ENCODE measurements at places on chromosomes 1 and 21.

GRCh38 chr1:7062346-7063061 lies 277.2 kb downstream of the CAMTA1 start:
- no peak for DNase-seq
- H3K27me3 ChIP-seq, result peaks cover 55% of the 10 kb centered on the region
- no peaks in the 10 kb centered on the region for H3K36me3 ChIP-seq
- H3K4me3 ChIP-seq, result no peak overlapping the region
- H3K4me1 ChIP-seq, result no peaks in the 10 kb centered on the region
- H3K27ac ChIP-seq, result no peak overlapping the region

DNA sequence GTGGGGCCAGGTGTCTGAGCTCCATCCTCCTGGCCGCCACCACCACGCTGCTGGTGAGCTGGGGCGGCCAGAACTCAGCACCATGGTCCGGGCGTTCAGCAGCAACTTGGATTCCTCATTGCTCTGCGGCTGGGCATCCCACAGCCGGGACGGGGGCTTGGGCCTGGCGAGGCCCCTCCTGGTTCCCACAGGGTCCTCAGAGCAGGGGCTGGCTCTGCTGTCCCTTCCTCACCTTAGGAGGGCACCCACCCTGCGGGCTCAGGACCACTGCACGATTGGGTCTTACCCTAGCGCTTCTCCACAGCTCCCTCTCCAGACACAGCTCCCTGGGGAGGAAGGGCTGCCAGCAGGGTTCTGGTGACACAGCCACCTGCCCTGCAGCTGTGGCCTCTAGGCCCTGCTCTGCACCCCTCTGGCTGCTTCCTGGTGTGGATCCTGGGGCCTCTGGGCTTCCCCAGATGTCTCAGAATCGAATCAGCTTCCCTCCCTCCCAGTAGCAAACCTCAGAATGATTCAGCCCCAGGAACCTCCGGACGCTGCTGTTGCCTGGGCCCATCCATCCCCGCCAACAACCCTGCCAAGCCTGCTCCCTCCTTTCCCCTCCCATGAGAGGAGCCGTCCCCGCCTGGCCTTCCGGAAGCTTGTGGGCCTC lies 25.0 kb downstream of the CRYAA start:
- peaks cover 41% of the 10 kb centered on the region for H3K4me1 ChIP-seq
- no peak for DNase-seq
- peaks cover 10% of the 10 kb centered on the region for H3K27me3 ChIP-seq

DNA sequence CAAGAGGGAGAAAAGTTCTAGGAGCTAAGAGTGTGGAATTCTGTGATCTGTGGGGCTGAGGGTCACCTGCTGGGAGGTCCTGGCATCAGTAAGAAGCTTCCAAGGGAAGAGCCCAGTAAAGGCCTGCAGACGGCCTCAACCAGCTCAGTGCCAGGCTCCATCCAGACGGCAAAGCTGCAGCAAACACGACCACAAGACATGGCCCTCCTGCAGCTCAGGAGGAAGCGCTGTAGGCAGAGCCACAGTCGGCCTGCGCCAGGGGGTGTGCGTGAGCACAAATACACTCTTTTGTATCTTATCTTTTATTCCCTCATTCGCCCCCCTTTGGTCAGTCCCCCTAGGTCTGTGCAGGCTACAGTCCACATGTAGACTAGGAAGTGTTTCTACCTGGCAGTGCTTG lies 13.4 kb downstream of the C1orf174 start:
- no peaks in the 10 kb centered on the region for H3K27me3 ChIP-seq
- H3K27ac ChIP-seq, result peak overlapping the region; percentile 23
- peaks cover 35% of the 10 kb centered on the region for H3K36me3 ChIP-seq
- DNase-seq, result no peak
- H3K4me3 ChIP-seq, result no peak overlapping the region
- H3K4me1 ChIP-seq, result no peaks in the 10 kb centered on the region

- DNase-seq, result no peak
- H3K36me3 ChIP-seq, result no peaks in the 10 kb centered on the region
Measured at GRCh38 chr1:20530306-20530705, 22.1 kb upstream of the FAM43B start.

DNA sequence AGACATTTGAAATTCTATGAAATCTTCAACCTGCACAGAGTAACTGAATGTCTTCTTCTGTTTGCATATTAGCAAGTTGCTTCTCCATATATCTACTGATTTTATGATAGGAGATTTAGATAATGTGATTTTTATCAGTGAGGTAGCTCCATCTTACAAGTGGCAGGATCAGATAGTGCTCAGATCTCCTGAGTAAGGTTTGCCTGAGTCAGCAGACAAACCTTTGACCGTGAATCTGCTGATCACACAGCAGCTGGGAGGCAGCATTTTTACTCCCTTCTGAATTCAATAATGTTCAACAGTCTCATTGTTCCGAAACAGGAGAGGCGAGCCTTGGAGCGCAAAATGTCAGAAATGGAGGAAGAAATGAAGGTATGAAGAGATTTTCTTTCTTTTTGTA lies 141.4 kb downstream of the SYT2 start:
- H3K27ac ChIP-seq, result peak overlapping the region; percentile 93
- DNase-seq, result no peak
- H3K36me3 ChIP-seq, result peaks cover 6% of the 10 kb centered on the region
- H3K4me3 ChIP-seq, result no peak overlapping the region
- peaks cover 46% of the 10 kb centered on the region for H3K4me1 ChIP-seq

GRCh38 chr1:241411056-241411775 lies 54.2 kb upstream of the RGS7 start:
- H3K27ac ChIP-seq, result no peak overlapping the region
- H3K4me3 ChIP-seq, result no peak overlapping the region
- H3K36me3 ChIP-seq, result no peaks in the 10 kb centered on the region
- no peak for DNase-seq

All from mesothelial cell of epicardium (in vitro differentiated cells).